Activated naive CD4-positive, alpha-beta T cell treated with anti-CD3 and anti-CD28 coated beads, Interleukin-2, amount 50 U/mL, for 72 hours (primary cell): ENCODE measurements at places on chromosomes 13 and 19. TPM values are rescaled to one million over a fixed set of nuclear protein-coding genes. Genes with fewer than 3 reads are reported as not detected.

The C3 gene
- total RNA-seq, result 0.54 TPM

The SIGLECL1 gene
- total RNA-seq, result not detected

The SCGB2B2 gene
- total RNA-seq, result 0.33 TPM

- DNase-seq, result no peak
Measured at GRCh38 chr13:25922376-25922775, 129.4 kb downstream of the SHISA2 start.

- no peak for DNase-seq
Measured at GRCh38 chr19:35098413-35099049, 17.1 kb upstream of the FXYD3 start.
